ENCODE measurements at places on chromosomes 12 and 14.

DNA sequence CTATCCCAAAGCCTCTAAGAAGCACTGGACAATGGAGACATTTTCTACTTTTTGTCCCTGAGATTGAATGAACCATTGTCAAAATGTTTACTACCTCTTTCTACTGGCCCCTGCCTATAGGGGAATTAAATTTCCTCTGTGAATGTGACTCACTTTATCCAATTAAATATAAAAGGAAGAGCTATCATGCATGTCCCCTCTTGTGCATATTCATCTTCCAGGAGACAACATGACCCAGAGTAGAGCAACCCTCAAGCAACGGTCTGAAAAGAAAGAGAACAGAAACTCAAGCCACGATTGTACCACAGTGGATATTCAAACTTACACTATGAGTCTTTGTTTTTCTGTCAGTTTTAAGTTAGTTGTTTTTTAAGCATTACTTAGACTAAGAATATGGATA is 938.4 kb upstream of the ATXN7L3B start:
- DNase-seq: no peak

- DNase-seq: no peak
These were observed 115.5 kb downstream of the KIF26A start for GRCh38 chr14:104253901-104254353.

- no peak for DNase-seq
These were observed 158.2 kb upstream of the NTF3 start for GRCh38 chr12:5273709-5274108.

DNA sequence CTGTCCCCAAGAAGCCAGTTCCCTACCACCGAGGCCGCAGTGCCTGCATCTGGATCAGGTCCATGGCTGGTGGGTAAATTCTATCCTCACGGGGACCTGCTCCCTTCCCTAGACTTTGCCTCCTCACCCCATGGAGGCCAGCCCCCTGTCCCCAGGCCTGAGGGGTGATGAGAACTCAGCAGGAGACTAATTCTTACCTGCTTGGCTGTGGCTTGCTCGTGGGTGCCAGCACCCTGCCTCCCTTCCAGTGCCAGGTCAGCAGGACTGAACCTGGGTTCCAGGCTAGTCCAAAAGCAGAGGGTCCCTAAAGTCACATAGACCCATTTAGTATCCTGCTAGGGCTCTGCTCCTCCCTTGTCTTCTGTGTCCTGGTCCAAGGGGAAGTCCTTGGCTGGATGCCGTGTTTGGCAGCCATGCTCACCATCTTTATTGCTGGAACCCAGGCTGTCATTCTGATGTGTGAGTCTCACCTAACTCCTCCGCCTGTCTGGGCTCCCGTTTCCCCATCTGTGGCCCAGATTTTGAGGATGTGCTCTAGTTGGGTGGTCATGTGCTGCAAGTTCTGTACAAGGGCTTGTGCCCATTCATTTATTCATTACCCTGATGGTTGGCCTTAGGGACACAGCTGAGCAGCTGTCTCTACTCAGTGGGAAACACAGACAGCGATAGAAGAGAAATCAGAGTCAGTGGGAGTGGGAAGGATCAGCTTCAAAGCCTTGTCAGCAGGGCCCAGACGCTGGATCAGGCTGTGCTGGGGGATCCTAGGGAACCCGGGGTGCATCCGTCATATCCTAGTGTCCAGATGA is 949 bp downstream of the PLBD2 start:
- no peak for DNase-seq

Measured in stimulated activated CD8-positive, alpha-beta memory T cell treated with anti-CD3 and anti-CD28 coated beads, Interleukin-2, amount 100 ng/mL, for 1 hour (primary cell).